Psoas muscle (tissue), 8 donors: ENCODE measurements at places on chromosomes 13 and 19. TPM values are rescaled to one million over a fixed set of nuclear protein-coding genes. Genes with fewer than 3 reads are reported as not detected.

DNA sequence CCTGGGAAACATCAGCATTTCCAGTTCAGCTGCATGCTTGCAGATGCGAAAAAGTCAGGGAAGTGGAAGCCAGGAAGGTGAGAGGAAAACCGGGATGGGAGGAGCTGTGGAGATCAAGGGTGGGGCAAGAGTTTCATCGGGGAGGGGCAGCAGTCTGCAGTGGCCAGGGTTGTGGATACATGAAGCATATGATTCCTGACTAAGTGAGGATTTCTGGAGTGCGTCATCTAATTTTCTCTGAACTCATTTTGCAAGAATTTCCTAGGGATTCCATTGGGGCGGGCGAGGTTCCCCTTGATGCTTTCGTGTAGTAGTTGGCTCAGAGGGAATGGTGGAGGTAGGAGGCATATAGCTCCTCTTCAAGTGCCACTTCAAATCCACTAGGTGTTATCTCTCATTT, 344.1 kb upstream of the TMTC4 start:
- no peak for DNase-seq

The ZNF667 gene
- polyA plus RNA-seq: 2.4 TPM

- no peak for DNase-seq
Observed at GRCh38 chr19:1272423-1273262, 2.7 kb upstream of the FAM174C start.

The SMIM44 gene
- polyA plus RNA-seq: not detected

DNA sequence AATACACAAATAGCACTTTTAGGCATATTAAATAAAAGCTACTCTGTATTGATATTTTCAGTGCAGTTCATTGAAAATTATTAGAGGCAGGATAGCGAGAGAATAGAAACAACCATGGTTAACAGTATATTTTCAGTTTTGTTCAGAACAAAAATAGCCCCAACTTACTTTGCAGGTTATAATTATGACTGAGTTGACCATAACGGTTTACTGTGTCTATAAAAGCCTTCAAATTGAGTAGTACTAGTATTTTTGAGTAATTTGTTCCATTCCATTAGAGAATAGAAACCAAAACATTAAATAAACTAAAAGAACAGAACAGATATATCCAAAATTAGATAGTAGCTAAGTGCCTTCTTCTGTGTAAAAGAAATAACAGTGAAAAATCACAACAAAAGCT, 1108.4 kb upstream of the PCDH20 start:
- DNase-seq: no peak

The DCAF15 gene
- 13.8 TPM for polyA plus RNA-seq
